Effector CD8-positive, alpha-beta T cell (primary cell): ENCODE measurements at places on chromosomes 13 and 19.

- no peak for DNase-seq
Observed at GRCh38 chr13:95614641-95615245, 29.8 kb downstream of the DZIP1 start.

DNA sequence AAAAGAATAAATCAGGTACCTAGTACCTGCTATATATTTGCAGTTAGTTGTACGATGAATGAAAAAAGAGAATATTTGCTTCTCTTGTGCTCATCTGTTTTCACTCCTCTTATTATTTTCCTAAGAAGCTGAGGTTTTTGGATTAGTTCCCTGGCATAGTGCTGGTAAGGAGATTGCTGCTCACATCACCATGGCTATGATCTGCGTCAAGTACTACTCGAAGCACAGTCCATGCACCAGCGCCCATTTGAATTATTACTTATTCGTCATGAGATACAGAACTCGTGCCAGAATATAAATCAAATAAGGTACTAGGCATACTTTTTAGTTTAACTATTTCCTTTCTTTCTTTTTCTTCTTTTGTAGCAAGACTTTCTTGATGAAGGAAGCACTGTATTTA is 7.1 kb downstream of the SERTM1 start:
- no peak for DNase-seq

DNA sequence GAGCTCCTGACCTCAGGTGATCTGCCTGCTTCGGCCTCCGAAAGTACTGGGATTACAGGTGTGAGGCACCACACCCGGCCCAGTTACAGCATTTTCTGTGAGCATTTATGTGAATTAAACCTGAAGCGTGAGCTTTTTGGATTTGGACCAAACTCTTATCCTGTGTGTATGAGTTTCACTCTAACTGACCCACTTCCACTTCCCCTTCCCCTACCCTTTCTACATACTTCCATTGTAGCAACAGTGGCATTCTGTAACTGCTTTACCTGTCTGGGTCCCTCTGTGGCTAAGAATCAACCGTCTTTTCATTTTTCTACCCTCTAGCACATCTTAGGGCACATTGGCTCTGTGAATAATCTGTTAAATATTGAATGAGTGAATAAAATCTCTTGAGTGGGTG is 16.2 kb downstream of the FRY start:
- DNase-seq: no peak

DNA sequence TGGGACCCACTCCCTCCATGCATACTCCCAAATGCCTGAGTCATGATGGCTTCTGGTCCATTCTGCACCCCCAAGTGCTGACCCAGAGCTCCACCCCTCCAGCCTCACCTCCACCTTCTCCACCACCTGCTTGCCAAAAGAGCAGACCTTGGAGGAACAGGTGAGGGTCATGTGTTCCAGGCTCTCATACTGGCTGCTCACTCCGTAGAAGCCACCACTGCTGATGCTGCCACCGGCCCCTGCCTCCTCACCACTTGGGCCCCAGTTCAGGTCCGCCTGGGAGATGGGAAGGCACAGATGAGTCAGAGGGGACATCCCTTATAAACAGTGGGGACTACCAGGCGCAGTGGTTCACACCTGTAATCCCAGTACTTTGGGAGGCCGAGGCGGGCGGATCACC is 7.9 kb downstream of the CD37 start:
- no peak for DNase-seq

GRCh38 chr19:48508729-48509411 is 2.8 kb downstream of the LMTK3 start:
- DNase-seq: no peak

DNA sequence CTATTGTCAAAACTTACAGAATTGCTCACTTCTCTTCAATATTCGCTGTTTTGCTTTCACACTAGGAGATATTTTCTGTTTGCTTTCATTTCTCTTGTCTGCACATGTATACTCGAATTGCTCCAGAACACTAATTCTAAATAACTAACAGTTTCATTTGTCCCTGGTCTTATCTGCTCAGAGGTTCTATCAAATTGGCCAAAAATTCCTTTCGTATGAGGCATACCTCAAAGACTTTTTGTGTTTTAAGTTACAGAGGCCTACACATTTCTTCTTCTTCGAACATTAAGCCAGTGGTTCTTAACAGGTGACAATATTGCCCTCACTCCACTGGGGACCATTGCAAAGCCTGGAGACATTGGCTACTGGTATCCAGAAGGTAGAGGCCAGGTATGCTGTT is 1314.6 kb downstream of the EFNB2 start:
- no peak for DNase-seq

DNA sequence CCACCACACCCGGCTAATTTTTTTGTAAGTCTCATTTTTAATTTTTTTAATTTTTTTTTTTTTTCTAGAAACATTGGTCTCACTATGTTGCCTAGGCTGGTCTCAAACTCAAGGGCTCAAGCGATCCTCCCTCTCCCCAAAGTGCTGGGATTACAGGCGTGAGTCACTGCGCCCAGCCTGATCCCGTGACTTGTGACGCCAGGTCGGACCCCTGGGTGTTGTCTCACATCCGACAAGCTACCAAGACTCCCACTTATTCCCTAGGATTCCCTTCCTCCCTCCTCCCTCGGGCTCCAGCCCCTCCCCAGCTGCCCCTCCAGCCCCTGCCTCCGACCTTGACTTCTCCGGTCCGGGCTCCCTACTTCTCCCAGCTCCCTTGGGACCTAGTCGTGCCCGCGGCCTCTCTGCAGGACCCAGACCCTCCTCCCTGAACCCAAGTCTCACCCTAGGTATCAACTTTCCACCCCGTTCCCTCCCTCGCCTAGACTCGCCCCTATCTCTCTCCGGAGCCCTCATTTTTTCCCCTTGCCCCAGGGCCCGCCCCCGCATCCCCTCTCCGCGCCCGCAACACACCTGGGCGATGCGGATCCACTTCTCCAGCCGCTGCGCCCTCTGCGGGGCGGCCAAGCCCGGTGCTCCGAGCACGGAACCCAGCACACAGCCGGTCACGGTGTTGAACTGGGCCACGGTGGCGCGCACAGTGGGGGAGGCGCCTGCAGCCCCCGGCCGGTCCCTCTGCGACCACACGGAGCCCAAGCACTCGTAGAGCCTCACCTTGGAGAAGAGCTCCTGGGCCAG is 13.1 kb downstream of the RGL3 start:
- DNase-seq: no peak

- DNase-seq: no peak
Observed at GRCh38 chr13:96650301-96650886, 343.9 kb downstream of the OXGR1 start.

GRCh38 chr13:58461217-58461616 is 829.7 kb downstream of the PCDH17 start:
- no peak for DNase-seq

DNA sequence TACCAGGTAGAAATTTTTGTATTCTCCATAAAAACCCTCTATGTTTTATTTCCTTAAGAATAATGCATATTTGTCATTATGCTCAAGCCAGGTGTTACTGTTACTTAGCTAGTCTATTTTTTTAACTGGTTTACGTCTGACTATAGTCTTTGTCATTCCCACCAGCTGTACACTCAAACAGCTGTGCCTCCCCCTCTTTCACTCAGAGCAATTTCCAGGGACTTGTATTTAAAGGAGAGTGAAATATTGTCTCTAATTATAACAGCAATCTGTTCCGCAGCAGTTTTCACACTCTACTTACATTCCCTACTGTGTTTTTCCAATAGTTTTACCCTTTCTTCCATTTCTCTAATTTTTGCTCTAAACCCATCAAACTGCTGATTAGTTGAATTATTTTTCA is 813.6 kb upstream of the MIR17HG start:
- no peak for DNase-seq

- DNase-seq: no peak
Observed at GRCh38 chr13:106471957-106472543, 63.4 kb downstream of the EFNB2 start.

DNA sequence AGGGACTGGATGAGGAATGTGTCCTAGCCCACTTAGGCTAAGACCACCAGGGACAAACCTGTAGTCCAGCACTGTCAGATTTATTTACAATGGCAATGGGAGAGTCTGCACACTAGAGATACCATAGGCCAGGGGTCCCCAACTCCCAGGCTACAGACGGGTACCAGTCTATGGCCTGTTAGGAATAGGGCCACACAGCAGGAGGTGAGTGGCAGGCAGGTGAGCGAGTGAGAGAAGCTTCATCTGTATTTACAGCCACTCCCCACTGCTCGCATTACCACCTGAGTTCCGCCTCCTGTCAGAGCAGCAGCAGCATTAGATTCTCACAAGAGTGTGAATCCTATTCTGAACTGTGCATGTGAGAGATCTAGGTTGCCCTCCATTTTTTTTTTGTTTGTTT is 2.4 kb downstream of the THAP8 start:
- DNase-seq: no peak

DNA sequence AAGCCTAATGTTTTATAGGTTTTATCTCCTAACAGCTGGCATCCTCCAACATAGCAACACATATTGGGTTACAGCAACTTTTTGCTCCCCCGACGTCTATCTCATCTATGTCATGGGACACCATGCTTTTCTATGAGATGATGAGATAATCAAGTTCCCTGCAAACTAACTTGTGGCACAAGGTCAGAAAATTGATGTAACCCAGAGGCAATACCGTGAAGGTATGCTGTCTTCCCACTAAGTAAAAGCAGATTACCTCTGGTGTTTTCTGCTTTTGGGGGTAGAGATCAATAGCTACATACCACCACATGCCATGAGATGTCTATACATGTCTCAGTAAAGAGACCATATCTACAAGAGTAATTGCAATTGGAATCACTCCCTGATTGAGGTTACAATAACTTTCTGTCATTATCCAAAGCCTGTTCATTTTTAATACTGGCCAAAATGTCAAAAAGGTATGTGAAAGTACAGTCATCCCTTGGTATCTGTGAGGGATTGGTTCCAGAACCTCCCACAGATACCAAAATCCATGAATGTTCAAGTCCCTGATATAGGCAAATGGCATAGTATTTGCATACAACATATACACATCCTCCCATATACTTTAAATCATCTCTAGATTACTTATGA is 131.3 kb downstream of the CYSLTR2 start:
- DNase-seq: no peak

- no peak for DNase-seq
Observed at GRCh38 chr13:28002886-28003698, 14.6 kb upstream of the URAD start.

DNA sequence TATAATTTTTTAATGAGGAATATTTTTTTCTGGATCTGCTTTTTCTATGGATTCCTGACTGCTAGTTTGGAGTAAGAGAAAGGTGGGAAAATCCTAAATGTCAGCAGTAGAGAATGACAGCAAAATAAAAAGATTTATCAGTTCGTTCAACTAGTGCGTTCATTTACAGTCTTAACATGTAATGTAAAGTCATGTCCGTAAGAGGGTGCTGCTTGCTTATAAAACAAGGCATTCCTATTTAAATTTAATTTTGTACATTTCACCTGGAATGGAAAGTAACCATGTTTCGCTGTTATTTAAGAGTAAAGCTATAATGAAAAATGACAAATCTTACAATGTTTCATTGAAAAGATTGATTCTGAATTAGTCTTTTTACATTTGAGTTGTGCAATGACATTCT is 76.6 kb downstream of the ZMYM2 start:
- DNase-seq: no peak

DNA sequence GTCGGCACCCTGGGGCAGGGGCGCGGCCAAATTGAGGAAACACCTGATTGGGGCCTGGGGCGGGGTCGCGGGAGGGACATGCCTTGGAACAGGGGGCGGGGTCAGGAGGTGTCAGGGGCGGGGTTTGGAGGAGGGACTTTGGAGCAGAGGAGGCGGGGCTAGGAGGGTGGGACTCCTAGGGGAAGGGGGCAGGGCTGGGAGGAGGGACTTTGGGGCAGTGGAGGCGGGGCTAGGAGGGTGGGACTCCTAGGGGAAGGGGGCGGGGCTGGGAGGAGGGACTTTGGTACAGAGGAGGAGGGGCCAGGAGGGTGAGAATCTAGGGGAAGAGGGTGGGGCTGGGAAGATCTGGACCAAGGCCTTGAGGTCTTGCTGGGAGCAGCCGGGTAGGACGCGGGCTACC is 21.9 kb downstream of the GRIN2D start:
- peak; percentile 63 for DNase-seq

DNA sequence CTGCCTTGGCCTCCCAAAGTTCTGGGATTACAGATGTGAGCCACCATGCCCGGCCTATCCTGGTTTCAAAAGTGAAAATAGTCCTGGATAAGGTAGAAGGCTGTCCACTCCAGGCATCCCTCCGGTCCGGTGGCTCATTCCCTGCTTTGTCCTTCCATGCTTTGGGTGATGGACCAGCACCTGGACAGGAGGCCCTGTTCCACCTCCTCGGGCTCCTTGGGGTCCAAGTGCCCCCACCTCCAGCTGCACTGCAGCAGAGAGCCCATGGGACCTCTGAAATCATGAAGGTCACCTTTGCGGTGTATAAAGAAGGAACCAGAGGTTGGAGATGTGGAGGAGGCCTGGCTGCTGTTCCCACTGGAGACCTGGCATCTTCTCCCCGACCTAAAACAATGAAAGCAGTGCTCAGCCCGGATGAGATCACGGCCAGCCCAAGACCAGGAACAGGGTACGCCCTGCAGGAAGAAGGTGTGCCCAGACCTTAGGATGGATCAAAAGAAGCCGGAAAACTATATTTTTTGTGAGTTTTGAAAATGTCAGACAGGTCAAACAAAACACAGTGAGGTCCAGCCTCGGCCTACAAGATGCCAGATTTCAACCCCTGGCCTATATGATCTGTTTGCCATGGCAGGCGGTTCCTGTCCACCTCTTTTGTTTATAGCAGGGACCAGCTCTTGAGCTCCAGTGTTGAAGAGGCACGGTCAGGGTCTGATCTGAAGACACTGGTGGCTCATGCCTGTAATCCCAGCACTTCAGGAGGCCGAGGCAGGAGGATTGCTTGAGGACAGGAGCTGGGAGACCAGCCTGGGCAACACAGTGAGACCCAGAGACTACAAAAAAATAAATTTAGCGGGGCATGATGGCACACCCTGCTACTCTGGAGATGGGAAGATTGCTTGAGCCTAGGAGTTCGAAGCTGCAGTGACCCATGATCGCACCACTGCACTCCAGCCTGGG is 5.8 kb downstream of the LSR start:
- DNase-seq: no peak

DNA sequence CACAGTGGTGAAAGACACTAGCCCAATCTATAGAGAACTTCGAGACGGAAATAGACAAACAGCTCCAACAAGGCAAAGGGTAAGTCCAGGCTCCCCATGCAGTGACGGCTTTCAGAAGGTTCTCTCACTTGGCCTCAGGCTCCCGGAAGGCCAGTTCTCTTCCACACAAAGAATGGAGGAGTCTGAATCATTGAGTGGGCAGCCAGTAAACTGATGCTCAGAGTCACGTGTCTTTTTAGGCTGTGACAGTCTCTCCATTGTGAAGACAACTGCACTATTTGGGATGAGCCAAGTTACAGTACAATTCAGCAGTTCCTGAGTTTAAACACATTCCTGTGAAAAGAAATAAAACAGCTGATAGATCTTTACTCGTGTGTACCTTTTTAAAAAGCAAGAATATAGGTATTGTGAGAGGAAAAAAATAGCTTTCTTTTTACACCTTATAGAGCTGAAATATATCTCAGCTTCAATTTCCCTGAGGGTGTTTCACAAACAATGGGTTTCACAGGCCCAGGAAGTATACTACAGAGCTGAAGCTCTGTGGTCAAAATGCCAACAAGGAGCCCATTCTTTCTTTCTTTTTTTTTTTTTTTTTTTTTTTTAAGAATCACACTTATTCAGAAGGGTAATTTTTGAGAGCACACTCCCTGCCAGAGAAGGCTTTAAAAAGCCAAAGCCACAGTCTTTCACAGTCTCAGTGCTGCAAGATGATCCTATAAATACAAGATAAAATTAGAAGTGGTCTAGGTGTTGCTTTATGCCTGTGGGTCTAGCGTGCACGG is 135.1 kb downstream of the FREM2 start:
- no peak for DNase-seq

GRCh38 chr13:113322043-113322461 is 25.0 kb downstream of the LAMP1 start:
- no peak for DNase-seq
